PC-3 (cell line): ENCODE measurements at places on chromosomes 11 and 22. TPM values are rescaled to one million over a fixed set of nuclear protein-coding genes. Genes with fewer than 3 reads are reported as not detected.

The SYT7 gene
- total RNA-seq = 21.5 and 23.2 TPM in 2 replicates

The C11orf42 gene
- not detected in 2 replicates for total RNA-seq

The DEPDC7 gene
- not detected in 2 replicates for total RNA-seq

The ZNF280B gene
- 0.66 and 1.7 TPM in 2 replicates for total RNA-seq

The EHF gene
- 29.0 and 37.0 TPM in 2 replicates for total RNA-seq
